ENCODE measurements at places on chromosomes 4 and X.

DNA sequence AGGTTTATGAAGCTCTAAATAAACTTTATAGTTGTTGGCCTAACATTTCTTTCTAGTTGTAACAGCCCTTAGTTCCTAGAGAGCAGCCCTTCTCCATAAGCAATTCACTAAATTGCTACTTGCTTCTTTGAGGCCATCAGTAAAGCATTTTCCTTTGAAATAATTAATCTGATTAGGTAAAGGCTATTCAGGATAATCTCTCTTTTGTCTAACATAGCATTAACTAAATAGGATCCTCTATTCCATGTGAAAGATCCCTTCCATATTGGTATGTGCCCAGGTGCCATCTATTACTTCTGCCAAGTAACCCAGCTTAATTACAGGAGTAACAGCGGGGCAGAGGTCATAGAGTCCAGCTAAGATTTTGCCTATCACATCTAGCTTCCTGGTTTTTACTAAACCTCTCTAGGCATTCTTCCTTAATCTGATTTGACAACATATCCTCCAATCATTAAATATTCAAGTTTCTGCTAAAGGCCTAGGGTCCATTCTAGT is 1408.0 kb downstream of the PCDH18 start:
- no peak for DNase-seq

- no peak for DNase-seq
These were observed 32.1 kb upstream of the GK start for GRCh38 chrX:30620980-30621618.

- DNase-seq: no peak
These were observed 1.2 kb downstream of the RASL11B start for GRCh38 chr4:52863324-52863723.

GRCh38 chrX:153411255-153411987 is at the start of gene ZFP92:
ZFP92 (plus strand) TSS chrX:153411472; CDS start chrX:153418323, 6,851 bp downstream.
- peak; percentile 25 for DNase-seq

DNA sequence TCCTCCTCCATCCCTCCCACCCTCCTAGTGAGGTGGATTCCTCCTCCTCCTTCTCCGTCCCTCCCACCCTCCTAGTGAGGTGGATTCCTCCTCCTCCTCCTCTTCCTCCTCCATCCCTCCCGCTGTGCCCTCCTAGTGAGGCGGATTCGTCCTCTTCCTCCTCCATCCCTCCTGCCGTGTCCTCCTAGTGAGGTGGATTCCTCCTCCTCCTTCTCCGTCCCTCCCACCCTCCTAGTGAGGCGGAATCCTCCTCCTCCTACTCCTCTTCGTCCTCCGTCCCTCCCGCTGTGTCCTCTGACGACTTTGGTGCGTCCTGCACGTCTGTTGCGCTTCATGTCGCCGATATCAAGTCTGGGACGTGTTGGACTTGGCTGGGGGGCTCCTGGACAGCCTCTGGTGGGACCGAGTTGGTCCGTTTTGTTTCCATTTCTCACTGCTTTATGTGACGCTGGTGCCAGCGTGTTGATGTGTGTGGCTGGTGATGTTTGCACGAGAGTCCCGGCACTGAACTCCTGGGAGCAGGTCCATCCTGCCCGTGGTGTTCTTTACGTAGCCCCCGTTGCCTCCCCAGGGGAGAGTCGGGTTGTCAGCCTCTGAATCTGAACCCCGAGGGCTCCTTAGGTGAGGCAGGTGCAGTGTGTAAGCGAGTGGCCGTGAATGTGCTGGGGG is 5.4 kb downstream of the AKAP17A start:
- no peak for DNase-seq
